Activated CD4-positive, alpha-beta T cell treated with anti-CD3 and anti-CD28 coated beads, Interleukin-2, Interleukin-6, amounts not matched to agents 100 ng/mL and 50 ng/mL, durations not matched to agents 16 hours and 8 hours (primary cell): ENCODE measurements at places on chromosomes 11 and 22.
A peak's percentile ranks its signal among the peaks of the same experiment; 100 is the strongest.

GRCh38 chr22:39519681-39520225 is 609 bp upstream of the ATF4 start:
- peak; percentile 98 for DNase-seq

DNA sequence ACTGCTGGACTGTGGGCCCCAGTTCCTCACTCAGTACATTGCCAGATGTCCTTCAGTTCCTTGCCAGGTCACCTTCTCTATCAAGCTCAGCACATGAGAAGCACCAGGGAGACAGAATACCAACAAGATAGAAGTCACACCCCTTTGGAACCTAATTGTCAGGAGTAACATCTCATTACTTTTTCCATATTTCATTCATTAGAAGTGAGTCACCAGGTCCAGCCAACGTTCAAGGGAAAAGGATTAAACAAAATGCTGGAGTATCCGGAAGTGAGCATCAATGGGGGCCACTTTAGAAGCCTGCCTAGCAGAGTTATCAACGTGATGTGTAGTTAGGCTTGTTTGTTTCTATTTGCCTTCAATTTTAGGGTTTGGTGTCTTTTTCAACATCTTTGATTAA is 569.3 kb downstream of the MIAT start:
- no peak for DNase-seq

DNA sequence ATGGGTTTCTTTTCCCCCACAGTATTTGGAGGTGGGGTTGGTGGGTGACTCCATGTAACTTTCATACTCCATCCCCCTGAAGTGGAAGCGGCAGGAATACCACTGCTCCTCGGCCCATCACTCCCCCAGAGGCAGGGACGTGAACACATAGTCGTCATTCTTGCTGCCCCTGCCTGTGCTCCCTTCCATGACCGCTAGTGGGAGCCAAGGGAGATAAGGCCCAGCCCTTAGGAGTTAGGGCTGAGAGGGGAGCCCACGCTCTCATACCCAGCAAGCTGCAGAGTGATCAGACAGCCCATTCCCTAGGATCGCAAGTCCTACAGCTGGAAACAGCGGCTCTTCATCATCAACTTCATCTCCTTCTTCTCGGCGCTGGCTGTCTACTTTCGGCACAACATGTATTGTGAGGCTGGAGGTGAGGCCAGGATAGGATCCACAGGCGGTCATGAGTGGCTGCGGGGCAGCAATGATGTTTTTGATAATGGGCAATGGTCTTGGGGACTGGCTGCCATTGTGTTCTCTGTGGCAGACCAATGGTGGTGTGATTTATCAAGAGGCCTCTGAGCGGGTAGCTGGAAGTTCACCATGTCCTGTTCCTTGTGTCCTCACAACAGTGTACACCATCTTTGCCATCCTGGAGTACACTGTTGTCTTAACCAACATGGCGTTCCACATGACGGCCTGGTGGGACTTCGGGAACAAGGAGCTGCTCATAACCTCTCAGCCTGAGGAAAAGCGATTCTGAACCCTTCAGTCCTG is 15.9 kb downstream of the RHOG start:
- DNase-seq, result peak; percentile 89

DNA sequence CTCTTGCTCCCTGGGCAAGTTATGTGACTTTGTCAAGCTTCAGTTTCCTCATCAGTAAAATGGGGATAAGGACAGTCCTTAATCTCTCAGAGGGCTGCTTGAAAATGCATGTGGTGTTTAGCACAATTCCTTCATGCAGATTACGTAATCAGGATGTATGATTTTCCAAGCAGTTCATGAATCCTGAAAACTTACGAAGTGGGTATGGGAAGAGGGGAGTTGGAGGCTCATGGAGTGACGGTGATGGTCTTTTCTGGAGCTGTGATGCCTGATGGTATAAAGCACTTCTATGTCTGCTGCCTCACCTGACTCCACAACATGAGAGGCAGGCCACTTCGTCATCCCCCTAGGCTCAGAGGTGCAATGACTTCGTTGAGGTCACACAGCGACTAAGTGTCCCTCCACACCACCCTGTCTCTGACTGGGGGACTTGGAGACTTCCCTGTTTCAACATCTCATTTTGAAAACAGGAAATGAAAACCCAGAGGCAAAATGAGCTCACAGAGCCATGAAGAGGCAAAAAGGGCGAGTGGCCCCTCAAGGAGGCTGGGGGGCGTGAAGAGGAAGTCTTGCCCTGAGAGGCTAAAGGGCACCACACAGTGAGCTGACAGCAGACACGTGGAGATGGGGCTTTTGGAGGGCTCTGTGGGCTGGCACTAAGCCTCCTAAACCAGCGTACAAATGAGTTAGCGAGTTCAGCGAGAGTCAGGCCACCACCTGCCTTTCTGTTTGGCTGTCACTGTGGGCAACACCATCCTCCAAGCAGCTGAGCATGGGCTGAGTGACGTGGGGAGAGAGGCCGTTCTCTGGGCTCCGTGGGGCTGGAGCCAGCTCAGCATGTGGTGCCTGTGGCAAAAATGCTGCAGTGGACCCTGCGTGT is 10.1 kb downstream of the MCM5 start:
- DNase-seq, result no peak

DNA sequence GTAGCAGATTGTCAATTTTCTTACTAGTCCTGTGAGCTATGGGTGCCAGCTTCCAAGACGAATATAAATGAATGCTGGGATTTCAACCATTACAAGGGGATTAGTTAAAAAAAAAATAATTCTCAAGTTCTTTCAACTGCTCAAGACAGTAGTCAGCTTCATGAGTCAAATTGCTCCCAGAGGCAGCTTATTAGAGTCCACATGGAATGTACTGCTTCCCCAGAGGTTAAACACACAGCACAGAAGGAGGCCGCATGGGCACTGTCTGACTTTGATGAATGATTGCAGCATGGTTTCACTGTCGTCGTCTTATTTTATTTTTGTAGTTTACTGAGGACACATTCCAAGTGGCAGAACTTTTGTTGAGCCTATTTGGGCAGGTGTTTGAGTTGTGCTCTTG is 563.2 kb downstream of the TMEM135 start:
- no peak for DNase-seq

GRCh38 chr22:28397306-28397705 is 282.3 kb downstream of the TTC28 start:
- DNase-seq, result peak; percentile 29

DNA sequence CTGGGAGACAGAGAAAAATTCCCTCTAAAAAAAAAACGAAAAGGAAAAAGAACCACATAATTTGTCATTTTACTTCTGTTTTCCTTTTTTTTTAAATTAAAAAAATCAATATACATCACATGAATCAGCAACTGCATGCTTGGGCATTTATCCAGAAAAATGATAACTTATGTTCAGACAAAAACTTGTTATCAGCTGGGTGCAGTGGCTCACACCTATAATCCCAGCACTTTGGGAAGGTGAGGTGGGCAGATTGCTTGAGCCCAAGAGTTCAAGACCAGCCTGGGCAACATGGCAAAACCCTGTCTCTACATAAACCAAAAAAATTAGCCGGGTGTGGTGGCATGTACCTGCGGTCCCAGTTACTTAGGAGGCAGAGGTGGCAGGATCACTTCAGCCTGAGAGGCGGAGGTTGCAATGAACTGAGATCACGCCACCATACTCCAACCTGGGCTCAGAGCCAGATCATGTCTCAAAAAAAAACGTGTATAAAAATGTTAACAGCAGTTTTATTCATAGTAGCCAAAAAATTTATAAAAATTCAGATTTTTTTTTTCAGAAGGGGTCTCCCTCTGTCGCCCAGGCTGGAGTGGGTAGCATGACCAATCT is 28.5 kb downstream of the AMBRA1 start:
- DNase-seq, result no peak

GRCh38 chr22:38782402-38783094 is 11.4 kb downstream of the DNAL4 start:
- DNase-seq, result no peak

GRCh38 chr11:67463680-67464410 is 5.2 kb downstream of the TMEM134 start:
- DNase-seq, result no peak

DNA sequence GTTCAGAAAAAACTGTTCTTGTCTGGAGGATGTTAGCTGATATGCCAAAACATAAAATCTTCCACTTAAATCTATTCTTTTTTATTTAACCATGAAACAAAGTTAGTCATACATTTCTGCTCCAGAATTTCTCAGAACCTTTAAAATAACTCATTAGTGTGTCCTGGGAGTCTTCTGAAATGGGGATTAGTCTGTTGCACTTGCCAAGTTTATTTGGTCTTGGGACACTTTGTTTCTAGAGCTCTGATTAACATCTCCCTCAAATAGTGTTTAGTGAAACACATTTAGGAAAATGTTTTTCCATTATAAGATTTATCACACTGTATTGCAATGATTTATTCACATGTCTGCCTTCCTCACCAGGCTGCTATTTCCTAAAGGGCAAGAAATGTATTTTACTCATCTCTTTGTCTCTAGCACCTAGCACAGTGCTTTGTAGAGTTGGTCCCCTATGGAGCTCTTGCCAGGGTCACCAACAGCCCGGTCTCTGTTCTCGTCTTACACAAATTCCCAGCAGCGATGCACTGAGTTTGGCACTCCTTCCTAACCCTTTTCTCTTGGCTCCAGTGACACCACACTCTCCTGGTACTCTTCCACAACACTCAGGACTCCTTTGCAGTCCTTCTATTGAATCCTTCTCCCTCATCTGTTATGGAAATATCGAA is 189.2 kb downstream of the CSNK2A3 start:
- no peak for DNase-seq

GRCh38 chr11:61587541-61587941 is 6.7 kb upstream of the SYT7 start:
- no peak for DNase-seq

GRCh38 chr11:9643751-9644150 is 20.1 kb upstream of the SWAP70 start:
- DNase-seq, result no peak

- no peak for DNase-seq
Observed at GRCh38 chr11:64124147-64124546, 41.8 kb downstream of the MACROD1 start.
